Mesothelial cell of epicardium (in vitro differentiated cells): ENCODE measurements at places on chromosomes 4 and X. TPM values are rescaled to one million over a fixed set of nuclear protein-coding genes. Genes with fewer than 3 reads are reported as not detected.

The YY2 gene
- 3.6 to 4.1 TPM (median 3.7 TPM) in 3 replicates for total RNA-seq

- DNase-seq, result no peak
These were observed 391.8 kb upstream of the CPXCR1 start for GRCh38 chrX:88355252-88355651.

- DNase-seq, result no peak
These were observed 58.4 kb downstream of the CFAP299 start for GRCh38 chr4:80393970-80394250.

The IQSEC2 gene
- 19.8 to 23.0 TPM (median 22.2 TPM) in 3 replicates for total RNA-seq

GRCh38 chr4:126227428-126227827, 912.7 kb downstream of the FAT4 start:
- DNase-seq, result no peak

The TBC1D8B gene
- total RNA-seq, result 7.1 to 8.7 TPM (median 7.2 TPM) in 3 replicates

The OTC gene
- total RNA-seq, result not detected in 3 replicates

GRCh38 chrX:46260499-46260898, 284.7 kb downstream of the ZNF674 start:
- no peak for DNase-seq

The FHIP1A gene
- 13.9 to 16.8 TPM (median 14.0 TPM) in 3 replicates for total RNA-seq

- DNase-seq, result no peak
These were observed 43.9 kb downstream of the GABRB1 start for GRCh38 chr4:47075262-47075661.

The PAGE2B gene
- not detected in 3 replicates for total RNA-seq

- DNase-seq, result no peak
These were observed 98.0 kb downstream of the RELL1 start for GRCh38 chr4:37588150-37588549.

DNA sequence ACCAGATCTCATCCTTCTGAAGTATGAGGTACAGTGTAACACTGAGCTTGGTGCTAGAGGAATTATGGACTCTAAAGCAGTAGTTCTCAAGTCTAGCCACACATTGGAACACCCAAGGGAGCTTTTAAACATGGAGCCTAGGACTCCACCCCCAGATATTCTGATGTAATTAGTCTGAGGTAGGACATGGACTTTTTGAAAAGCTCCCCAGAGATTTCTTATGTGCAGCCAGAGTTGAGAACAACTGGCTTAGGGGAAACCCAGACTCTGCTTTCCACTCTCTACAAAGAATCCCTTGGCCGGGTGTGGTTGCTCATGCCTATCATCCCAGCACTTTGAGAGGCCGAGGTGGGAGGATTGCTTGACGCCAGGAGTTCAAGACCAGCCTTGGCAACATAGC, 11.6 kb upstream of the GDPD2 start:
- DNase-seq, result no peak

The ZNF674 gene
- 4.5 to 6.4 TPM (median 5.7 TPM) in 3 replicates for total RNA-seq

- DNase-seq, result no peak
These were observed 71.5 kb upstream of the UCP1 start for GRCh38 chr4:140640150-140640748.

GRCh38 chr4:73729534-73730165, 10.7 kb upstream of the CXCL8 start:
- DNase-seq, result no peak

The GPM6B gene
- total RNA-seq, result 5.4 to 7.0 TPM (median 6.2 TPM) in 3 replicates

DNA sequence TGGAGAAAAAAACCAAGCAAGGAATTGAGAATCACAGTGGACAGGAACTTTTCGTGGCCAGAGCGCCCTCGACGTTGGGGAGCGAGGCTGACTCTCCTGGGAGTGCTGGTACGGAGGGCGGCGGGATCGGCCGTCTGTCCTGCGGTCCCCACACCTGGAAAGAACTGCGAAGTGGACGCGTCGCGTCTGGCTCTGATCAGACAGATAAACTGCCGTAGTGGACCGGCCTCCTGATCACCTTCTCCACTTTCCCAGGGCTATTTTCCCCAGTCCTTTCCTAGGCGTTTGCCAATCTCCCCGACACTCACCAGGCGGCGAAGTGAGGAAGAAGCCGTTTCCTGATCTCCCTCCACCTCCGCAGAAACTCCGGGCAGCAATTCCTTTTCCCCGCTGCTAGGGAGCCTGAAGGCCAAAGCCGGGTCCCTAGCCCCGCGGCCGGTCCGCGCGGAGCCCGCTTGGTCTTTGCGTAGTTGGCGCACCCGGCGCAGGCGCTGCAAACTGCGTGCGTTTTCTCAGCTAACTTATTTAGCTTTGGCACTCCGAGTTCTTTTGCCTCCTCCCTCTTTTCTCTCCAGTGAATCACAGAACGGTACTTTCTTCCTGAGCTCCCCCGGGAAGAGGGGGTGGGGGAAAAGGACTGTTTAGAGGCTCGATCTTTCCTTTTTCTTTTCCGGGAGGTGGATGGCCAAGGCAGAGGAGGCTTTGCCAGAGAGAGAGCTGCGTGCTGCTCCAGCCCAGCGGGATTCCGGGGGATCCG, at the start of gene ARSJ:
Gene ARSJ, minus strand, starts transcription at position 500 of the 757 bp plus-strand sequence. CDS start 813 bp downstream, outside the sequence.
- peak; percentile 36 for DNase-seq

GRCh38 chr4:184309241-184310170, 91.8 kb upstream of the ENPP6 start:
- DNase-seq, result no peak

GRCh38 chr4:47406408-47406807, 57.1 kb downstream of the COMMD8 start:
- DNase-seq, result no peak

GRCh38 chr4:140163029-140163810, 9.2 kb upstream of the MAML3 start:
- no peak for DNase-seq

DNA sequence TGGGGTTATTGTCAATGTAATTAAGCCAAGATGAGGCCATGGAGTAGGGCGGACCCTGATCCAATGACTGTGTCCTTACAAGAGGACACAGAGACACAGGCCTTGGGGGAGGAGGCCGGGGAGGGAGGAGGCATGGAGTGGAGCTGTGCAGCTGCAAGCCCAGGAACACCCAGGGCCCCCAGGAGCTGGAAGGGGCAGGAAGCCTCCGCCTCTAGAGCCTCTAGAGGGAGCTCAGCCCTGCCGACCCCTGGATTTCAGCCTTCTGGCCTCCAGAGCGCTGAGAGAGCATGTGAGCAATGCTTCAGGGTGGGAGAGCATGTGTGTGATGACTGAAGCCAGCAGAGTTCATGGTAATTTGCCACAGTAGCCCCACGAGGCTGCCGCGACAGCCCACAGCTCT, 234.6 kb downstream of the AFAP1 start:
- DNase-seq, result no peak

GRCh38 chr4:73376976-73377375, 27.1 kb upstream of the ALB start:
- no peak for DNase-seq

GRCh38 chrX:13102636-13103035, 58.2 kb upstream of the FAM9C start:
- DNase-seq, result no peak

DNA sequence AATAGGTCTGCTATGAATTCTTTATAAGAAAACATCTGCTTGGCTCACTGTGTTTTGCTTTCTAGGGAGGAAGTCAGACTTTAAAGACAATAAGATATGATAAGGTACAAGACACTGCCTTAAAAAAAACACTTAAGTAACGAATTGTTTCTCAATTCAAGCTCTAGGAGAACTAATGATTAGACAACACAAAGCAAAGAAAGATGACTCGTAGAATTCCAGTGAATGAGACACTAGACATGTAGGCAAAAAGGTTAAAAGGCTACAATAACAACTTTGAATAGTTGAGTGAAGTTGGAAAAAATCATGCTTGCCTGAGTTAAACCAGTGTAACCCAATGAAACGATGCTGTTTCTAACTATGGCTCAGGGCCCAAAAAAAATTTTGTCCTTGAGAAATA, 344.4 kb upstream of the ACTRT1 start:
- DNase-seq, result no peak

The FHDC1 gene
- total RNA-seq, result 4.2 to 4.6 TPM (median 4.3 TPM) in 3 replicates

GRCh38 chrX:131725001-131725654, 181.3 kb downstream of the OR13H1 start:
- no peak for DNase-seq

GRCh38 chr4:147363514-147363913, 117.4 kb upstream of the EDNRA start:
- no peak for DNase-seq

The HTN3 gene
- total RNA-seq, result not detected in 3 replicates

The GLRA2 gene
- not detected in 3 replicates for total RNA-seq

DNA sequence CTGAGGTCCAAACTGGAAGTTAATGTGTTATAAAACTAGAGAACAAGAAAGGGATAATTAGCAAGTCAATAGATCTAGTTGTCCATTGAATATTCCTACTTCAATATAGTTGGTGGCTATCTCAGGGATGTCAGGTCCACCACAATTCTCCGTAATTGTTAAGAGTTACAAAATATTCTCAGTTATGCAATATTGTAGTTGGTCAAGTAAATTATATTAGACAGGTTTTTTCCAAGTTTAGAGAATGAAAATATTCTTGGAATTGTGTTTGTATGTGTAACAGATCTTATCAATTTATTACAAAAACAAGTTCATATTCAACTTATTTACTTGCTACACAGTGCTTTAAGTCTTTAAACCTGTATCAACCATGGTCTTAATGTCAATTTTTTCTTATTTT, 547.4 kb downstream of the SPRY1 start:
- DNase-seq, result no peak

- DNase-seq, result no peak
These were observed 17.2 kb downstream of the RHOH start for GRCh38 chr4:40214038-40214437.

The ZNF732 gene
- 1.6 to 2.7 TPM (median 2.0 TPM) in 3 replicates for total RNA-seq

DNA sequence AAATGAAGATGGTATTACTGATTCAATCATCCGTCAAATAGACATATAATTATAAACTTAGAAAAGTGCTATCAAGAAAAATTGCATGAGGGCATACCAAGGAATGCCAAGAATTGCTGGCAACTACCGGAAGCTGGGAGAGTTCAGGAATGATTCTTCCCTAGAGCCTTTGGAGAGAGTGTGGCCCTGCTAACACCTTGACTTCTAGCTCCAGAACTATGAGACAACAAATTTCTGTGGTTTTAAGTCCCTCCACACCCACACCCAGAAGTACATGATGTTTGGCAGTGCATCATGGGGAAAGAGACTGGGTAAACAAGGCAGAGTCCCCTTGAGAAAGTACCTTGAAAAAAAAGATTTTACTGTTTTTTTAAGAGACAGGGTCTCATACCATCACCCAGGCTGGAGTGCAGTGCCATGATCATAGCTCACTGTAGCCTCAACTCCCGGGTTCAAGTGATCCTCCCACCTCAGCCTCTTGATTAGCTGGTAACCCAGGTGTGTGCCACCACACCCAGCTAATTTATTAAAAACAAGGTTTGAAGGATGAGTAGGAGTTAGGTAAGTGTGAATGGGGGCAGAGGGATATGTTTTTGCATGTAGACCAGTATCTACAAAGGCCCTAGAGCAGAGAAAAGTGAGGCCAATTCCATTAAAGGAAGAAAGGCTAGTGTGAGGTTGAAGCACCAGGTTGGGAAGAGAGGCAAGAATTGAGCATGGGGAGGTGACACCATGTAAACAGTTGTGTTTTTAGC, 53.1 kb downstream of the GSX2 start:
- no peak for DNase-seq

The DGAT2L6 gene
- not detected in 3 replicates for total RNA-seq

- no peak for DNase-seq
These were observed 86.6 kb downstream of the MID1 start for GRCh38 chrX:10533696-10534365.

DNA sequence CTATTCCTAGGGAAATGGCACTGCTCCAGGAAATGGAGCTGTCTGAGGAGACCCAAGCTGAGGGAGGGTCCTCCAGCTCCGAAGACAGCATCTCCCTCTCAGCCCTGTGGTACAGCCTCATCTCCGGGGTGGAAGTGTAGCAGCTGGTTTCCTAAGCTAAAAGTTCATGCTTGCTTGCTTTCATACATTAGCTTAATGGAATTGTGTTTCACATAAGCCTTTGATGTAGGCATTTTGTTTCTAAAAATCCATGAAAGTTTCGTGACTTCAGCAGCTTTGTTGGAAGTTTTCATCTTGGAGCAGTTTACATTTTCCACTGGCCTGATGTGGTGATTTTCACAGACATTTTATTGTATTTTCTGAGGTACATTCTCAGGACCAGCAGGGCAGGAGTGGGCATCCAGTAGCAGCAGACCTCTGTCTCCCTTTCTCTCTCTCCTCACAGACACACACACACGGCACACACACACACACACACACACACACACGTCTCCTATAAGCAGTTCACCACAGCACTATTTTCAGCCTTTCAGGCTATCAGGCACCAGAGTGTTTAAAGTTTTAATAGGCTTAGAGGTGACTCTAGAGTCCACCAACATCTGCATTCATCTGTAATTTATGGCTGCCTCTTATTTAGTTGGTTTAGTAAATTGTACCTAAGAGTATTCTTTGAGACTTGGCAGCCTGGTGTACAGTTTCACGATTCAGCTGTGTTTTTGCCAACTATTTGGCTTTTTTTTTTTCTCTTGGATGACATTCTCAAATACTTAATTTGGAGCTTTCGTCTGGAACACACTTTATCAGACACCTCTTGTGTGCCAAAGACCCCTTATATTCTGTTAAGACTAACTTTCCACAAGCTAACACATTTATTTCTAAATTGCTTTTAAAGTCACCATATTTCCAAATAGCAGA, 225.8 kb upstream of the SFRP2 start:
- no peak for DNase-seq

DNA sequence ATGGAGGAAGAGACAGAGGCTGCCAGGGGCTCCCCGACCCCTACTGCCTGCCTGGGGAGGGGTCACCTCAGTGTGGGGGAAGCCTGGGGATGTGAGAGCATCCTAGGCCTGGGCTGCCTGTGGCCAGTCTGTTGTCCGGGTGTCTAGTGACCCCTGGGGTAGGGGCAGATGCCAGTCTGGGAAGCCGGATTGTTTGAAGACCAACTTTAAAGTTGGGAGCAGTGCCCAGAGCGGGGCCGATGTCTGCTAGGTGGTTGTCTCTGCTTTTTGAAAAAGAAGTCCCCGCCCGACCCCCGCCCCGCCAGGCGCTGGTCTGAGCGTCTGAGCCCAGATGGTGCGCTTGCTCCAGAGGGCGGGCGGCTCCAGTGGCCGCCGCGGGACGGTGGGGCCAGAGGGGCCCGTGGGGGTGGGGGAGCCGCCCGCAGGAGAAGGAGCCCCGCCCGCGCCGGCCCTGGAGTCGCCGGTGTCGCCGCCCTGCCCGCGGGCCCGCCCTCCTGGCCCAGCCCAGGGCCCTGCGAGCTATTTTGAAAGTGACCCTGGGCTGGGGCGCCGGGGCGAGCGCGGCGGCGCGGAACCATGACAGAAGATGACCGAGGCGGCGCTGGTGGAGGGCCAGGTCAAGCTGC, at the start of gene DOK7:
Gene DOK7, plus strand, starts transcription at position 517 of the 626 bp plus-strand sequence. Its CDS starts 70 bp downstream, at position 587.
- DNase-seq, result no peak

- no peak for DNase-seq
These were observed 44.0 kb upstream of the LDB2 start for GRCh38 chr4:16942491-16942890.

- DNase-seq, result no peak
These were observed 55.5 kb upstream of the FAM120C start for GRCh38 chrX:54238588-54238987.

DNA sequence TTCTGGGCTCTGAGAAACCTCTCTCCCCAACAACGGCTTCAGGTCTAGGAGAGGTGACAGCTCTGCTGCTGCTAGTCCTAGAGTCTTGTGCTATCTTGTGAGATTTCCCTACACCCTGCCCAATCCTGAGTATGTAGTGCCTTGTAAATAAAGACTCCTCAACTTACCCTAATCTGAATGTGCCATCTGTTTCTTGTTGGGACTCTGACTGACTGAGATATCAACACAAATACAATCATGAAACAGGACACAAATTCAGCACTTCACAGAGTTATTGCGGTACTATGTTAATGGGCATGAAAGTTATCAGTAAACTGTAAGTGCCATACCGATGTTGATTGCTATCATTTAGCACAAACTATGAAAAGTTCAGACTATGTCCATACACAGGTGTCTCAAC, 529.0 kb upstream of the FTHL17 start:
- DNase-seq, result no peak

GRCh38 chr4:113996599-113997177, 17.2 kb upstream of the ARSJ start:
- no peak for DNase-seq
